ENCODE measurements at places on chromosomes 2 and 18. TPM values are rescaled to one million over a fixed set of nuclear protein-coding genes. Genes with fewer than 3 reads are reported as not detected.
A peak's percentile ranks its signal among the peaks of the same experiment; 100 is the strongest.

DNA sequence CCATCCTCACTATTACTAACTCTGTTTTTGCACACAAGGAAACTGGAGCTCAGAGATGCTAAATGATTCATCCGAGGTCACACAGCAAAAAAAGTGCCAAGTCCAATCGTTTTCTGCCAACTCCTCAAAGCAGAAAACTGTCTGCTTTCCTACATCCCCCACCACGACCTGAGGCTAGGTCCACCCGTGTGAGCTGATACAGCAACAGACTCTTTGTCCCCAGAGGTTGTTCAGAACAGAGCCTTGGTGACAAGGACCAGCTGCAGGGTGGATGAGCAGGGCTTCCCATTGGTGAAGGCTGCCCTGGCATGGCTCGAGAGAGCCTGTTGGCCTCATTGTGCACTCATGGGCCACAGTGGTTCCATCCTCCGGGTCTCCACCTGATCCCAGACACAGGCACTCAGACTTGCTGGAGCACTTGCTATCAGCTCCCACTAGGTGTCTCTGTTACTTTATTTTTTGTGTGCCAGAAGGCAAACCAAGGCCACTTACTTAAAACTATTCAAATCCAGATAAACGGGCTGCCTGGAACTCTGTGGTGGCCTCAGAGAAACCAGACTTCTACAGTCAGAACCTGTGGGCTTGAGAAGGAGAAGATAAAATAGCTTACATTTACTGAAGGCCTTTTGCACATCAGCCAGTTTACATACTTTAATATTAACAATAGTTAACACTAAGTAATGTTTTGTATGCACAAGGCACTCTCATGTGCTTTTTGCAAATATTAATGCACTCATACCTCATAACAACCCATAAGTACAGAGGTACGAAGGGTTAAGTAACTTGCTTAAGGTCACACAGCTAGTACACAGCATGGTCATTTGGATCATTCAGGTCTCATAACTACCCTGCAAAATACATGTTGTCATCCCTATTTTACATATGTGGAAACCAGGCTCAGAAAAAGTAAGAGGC, 62.9 kb upstream of the CTIF start:
- no peaks in the 10 kb centered on the region for H3K36me3 ChIP-seq
- DNase-seq, result peak; percentile 34
- no peaks in the 10 kb centered on the region for H3K4me1 ChIP-seq
- H3K27me3 ChIP-seq, result no peaks in the 10 kb centered on the region
- no peak overlapping the region for H3K27ac ChIP-seq

- H3K4me3 ChIP-seq, result no peak overlapping the region
- H3K27ac ChIP-seq, result no peak overlapping the region
- DNase-seq, result no peak
- no peaks in the 10 kb centered on the region for H3K4me1 ChIP-seq
Observed at GRCh38 chr2:129233751-129234406, 745.6 kb upstream of the RAB6C start.

NEU2 gene
- not detected for total RNA-seq

MAP3K19 gene
- not detected for total RNA-seq

- no peak overlapping the region for H3K27ac ChIP-seq
- no peak overlapping the region for H3K4me3 ChIP-seq
- no peaks in the 10 kb centered on the region for H3K27me3 ChIP-seq
- no peak for DNase-seq
Observed at GRCh38 chr18:51077217-51077616, 47.2 kb downstream of the SMAD4 start.

- no peak overlapping the region for H3K27ac ChIP-seq
- no peak for DNase-seq
- H3K36me3 ChIP-seq, result no peaks in the 10 kb centered on the region
Observed at GRCh38 chr2:5695654-5696403, 3.6 kb downstream of the SOX11 start.
